Hematopoietic multipotent progenitor cell treated with erythropoietin and hydrocortisone succinate and interleukin-3 and kit ligand, for 17 days (in vitro differentiated cells): ENCODE measurements at places on chromosomes 13 and 19.
A peak's percentile ranks its signal among the peaks of the same experiment; 100 is the strongest.

DNA sequence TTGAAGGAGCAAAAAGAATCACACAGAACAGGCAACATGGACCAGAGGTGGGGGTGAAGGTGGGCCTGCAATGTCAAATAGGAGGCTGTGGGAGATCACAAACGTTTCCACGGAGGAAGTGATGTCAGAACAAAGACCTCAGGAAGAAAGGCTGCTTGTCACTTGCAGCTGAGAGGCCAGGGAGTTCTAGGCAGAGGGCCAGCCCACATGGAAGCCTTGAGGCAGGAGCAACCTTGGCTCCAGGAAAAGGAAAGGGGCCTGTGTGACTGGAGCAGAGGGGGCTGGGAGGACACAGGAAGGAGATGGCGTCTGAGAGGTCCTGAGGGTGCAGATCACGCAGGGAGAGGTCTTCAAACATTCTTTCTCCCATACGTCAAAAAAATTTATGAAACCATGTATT is 16.3 kb downstream of the ZNF160 start:
- no peak for DNase-seq

DNA sequence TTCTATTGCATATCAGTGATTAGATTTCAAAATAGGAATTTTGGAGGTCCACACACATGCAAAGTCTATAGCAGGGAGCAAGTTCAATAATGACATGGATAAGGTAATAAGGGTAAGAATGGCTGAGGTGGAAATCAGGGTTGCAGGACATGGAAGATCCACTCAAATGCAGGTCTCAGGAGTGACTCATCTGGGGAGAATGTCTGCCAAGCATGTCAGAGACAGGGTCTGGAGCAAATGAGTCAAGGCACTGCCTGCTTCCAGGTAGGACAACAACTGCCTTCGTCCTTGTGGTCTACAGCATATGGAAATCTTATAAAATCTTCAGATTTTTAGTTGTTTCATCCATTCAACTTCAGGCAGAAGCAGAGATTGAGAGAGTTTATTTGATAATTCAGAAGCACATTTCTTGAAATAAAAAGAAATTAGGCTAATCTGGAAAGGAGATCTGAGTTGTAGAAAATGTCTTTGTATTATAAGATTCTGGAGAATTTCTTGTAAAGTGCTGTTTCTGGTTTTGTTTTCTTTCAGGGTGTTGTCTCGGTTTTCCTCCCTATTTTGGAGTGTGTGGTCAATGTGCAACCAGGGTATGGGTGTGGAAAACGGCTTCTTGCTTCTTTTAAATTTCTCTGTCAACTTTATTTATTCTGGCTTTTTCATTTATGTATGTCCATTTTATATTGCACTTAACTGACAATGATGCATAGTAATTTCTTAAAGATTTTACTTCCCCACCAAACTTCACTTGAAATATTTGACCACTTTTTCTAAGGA is 748.8 kb downstream of the LIG4 start:
- no peak for DNase-seq

GRCh38 chr13:45364876-45365557 is 24.0 kb upstream of the TPT1 start:
- DNase-seq = no peak

- DNase-seq = no peak
These were observed 147.1 kb downstream of the DNAJC15 start for GRCh38 chr13:43170506-43170905.

DNA sequence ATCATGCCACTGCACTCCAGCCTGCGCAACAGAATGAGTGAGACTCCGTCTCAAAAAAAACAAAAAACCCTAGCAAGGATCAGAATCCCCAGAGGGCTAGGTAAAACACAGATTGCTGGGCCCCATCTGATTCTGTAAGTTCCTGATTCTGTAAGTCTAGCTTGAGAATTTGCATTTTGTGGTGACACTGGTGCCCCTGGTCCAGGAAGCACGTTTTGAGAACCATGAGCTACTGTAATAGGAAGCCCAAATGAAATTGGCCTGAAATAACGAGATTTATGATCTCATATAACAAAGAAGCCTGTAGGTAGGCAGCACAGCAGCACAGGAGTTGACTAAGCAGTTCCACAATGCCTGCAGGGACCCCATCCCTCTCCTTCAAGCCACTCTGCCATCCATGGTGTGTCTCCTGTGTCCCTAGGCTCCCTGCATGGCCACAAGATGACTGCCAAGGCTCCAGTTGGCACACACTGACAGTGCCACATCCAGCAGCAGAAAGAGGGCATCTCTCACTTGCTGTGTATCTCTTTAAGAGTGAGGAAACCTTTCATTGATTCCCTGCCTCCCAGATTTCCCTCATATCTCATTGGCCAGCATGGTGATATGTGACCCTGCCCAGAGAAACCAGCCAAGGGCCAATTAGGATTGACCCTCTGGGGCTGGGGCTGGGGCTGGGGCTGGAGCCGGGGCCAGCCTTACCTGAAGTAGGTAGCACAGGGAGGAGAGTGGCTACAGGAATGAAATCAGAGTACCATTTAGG is 21.7 kb downstream of the SIPA1L3 start:
- DNase-seq = no peak

- DNase-seq = no peak
These were observed 13.7 kb upstream of the FARP1 start for GRCh38 chr13:98129059-98129746.

DNA sequence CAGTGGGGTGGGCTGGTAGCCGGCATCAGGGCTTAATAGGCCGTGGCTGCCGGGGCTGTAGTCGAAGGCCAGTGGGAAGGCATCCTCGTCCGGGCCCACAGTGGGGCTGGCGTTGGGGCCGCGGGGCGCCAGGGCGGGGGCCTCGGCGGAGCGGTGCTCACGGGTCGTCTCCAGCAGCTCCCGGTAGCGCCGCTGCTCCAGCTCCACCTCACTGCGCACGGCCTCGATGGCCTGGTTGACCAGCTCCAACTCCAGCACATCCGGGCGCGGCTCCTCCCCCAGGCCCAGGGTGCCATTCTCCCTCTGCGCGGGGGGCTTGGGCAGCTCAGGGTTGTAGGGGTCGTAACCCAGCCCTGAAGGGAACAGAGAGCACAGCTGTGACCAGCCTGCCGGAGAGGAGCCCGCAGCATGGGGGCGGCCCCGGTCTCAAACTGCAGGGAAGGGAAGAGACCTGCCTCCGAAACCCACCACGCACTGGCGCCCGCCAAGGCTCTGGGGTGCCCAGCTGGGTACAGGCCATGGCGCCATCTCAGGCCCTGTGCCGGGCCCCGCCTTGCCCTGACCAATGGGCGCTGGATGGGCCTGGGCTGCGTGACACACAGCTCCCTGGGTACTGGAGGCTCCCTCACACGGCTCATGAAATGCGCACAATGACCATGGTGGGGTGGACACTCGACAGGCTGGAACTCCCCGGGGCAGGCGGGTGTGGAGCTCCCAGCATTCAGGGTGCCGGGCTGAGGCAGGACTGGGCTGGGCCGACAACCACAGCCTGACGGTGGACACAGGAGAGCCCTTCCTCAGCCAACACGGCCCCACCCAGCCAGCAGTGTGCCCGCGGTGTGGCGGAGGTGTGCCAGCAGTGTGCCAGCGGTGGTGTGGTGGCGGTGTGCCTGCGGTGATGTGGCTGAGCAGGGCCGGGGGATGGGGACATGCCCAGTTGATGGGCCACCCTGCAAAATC is 16.5 kb upstream of the ATP8B3 start:
- no peak for DNase-seq

GRCh38 chr13:52862358-52863206 is 14.1 kb upstream of the PCDH8 start:
- DNase-seq = peak; percentile 36

DNA sequence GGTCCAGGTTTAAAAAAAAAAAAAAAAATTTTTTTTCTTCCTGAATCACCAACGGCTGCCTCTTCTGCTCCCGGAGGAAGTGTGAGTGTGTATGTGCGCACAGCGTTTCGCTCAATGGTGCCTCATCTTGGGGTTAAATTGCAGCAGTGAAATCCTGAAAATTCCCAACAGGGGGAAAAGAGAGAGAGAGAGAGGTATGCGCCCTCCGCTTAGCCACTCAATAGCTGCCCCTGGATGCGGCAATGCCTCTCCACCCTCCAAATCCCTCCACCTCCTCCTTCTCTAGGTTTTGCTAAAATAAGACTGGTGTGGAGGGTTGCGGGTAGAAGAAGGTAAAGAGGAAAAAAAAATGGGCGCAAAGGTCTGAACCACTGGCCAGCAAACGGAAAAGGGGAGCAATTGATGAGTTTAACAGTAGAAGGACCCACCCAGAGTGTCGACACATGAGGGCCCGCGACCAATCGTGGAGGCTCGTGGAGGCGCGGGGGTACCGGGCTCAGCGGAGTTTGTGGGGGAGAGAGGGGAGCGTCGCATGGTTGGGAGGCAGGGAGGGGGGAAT is 853 bp upstream of the CACNA1A start:
- no peak for DNase-seq

- no peak for DNase-seq
These were observed 379.4 kb upstream of the DACH1 start for GRCh38 chr13:72246396-72246795.

DNA sequence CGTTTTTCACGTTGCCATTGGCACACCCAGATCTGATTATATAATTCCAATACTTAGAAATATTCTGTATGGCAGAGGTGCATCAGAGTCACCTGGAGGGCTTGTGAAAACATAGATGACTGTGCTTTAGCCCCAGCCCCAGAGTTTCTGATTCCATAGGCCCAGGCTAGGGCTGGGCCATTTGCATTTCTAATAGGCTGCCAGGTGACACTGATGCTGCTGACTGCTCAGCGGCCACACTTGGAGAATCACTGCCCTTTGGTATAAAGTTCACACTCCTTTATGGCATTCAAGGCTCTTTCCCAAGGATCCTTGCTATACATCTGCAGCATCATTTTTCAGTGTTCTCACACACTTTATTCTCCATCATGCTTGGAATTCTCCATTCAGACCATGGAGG is 137.1 kb downstream of the AKAP11 start:
- DNase-seq = no peak

DNA sequence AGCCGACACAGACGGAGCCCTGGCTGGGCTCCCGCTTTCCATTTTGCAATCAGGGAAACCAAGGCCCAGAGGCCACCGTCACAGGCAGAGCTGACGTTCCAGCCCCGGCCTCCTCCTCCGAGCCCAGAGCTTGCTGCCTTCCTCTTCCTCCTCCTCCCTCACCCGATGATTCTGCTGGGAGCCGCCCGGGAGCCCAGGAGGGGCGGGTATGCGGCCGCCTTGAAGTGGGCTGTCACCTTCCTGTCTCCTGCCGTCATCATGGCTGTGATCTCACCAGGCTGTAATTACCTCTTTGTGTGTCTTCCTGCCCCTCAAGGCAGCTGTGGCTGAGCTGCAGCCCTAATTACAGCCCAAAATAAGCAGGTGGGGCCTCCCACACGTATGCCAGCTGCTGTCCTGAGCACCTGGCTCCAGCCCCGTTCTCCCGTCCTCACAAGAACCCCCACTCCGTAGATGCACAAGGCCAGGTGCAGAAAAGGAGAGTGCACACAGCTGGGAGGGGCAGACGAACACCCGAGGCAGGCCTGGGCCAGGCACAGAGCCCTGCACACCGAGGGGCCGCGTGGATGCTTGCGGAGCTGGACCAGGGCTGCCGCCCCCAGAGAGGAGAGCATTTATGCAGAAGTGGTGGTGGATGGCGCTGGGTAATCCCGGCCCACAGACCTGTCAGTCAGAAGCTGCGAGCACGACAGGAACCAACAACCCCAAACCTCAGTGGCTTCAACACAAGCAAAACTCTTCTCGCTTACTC is 4.0 kb downstream of the TPGS1 start:
- no peak for DNase-seq
